ENCODE measurements at places on chromosomes 6 and 20.

DNA sequence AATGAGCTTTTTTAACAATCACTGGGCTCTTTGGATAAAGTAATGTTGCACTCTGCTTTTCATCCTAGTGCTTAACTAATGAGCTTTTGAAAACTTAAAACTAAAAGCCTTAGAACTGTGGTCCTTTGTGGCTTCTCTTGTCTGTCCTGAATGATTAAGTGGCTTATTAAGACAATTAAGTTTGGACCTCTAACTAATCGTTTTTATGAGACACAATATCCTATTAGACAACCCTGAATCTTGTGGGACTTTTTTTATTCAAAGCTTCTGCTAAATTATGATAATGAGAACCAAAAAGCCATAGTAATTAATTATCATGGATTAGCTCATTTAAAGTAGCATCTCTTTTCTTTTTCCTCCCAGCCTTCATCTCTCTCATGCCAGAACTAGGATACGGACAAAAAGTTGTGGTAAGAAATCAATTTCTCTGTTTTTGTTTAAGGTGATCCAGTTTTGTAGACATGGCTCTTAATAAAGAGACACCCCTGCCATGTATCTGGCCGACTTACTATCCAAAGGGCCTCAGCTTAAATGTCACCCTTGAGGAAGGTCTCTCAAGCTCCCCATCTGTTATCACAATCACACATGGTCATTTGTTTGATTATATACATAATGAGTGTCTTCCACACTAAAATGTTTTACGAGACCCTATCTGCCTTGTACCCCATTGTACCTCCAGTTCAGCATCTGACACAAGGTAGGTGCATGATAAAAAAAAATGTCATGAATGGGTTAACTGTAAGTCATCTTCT lies 384.4 kb upstream of the IRAK1BP1 start:
- no peak for DNase-seq

- DNase-seq = no peak
Observed at GRCh38 chr6:163651426-163651825, 236.9 kb downstream of the QKI start.

DNA sequence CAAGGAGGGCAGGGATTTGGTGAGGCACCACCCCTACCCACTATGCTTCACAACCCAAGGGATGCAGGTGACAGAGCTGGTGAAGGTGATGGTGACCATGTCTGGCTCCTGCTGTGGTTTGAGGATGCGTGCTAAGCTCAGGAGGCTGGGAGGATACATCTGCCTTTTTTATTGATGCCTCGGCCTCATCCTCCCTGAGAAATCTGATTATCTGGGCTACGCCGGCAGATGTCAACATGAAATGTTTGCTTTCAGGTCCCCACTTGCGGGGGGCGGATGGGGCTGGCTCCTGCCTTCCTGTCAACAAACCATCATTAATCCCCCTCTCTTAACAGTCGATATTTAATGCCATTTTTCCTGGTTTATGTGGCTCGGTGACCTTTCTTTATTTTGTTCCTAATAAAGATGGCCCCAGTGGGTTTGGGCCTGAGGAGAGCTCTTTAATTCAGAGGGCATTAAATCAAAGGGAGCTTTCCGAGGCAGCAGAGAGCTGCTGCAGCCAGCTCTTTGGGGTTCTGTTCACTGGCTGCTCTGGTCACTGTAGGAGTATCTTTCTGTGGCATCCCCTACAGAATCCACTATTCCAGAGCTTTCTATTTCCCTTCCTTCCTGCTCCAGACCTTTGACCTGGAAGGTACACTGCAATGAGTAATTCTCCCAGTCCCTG lies 33.5 kb upstream of the LRFN2 start:
- no peak for DNase-seq

DNA sequence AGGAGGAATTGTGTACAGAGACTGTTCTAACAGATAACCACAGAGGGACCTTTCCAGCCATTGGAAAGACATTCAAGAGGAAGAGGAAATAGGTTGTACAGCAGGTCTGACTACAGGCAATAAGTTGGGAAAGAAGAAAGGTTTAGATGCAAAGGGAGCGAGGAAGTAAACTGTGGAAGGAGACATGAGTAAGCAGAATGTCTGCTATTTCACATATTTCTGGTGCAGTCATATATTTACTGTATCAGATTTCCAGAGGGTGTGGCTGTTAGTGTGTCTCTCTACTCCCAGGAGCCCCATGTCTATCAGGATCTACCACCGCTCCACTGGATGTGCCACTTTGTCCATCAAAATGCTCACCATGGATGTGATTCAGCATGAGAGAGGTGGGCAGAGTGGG lies 25.9 kb downstream of the MRS2 start:
- peak; percentile 74 for DNase-seq

DNA sequence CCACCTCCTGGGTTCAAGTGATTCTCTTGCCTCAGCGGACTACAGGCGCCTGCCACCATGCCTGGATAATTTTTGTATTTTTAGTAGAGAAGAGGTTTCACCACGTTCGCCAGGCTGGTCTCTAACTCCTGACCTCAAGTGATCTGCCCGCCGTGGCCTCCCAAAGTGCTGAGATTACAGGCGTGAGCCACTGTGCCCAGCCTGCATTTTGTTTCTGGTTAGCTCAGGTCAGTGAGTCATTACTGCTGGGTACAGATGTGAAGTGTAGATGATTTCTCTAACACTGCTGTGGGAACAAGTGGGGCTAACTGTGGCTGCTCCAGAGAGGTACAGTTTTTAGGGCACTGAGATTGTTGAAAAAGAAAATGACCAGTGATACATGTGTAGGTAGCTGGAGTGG lies 188.6 kb downstream of the PRL start:
- no peak for DNase-seq

GRCh38 chr6:71727632-71728294 lies 158.6 kb upstream of the RIMS1 start:
- no peak for DNase-seq

GRCh38 chr6:165615636-165616035 lies 47.4 kb downstream of the PDE10A start:
- no peak for DNase-seq

DNA sequence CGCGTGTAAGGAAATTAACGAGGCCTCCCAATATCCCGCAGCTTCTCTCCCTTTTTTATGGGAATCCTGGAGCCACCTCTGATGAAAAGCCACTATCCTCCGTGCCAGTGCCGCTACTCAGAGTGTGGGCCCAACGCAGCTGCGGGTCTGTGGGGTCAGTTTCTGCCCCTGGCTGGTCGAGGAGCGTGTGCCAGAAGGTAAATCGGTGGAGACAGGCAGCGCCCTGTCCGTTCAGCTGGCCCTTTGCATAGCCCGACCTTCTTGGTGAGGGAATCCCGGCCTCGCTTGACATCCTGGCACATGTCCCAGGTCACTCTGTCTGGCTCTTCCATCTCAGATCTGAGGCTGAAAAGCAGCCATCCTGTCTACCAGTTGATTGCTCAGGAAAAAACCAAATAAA lies 4.6 kb downstream of the THBS2 start:
- no peak for DNase-seq

DNA sequence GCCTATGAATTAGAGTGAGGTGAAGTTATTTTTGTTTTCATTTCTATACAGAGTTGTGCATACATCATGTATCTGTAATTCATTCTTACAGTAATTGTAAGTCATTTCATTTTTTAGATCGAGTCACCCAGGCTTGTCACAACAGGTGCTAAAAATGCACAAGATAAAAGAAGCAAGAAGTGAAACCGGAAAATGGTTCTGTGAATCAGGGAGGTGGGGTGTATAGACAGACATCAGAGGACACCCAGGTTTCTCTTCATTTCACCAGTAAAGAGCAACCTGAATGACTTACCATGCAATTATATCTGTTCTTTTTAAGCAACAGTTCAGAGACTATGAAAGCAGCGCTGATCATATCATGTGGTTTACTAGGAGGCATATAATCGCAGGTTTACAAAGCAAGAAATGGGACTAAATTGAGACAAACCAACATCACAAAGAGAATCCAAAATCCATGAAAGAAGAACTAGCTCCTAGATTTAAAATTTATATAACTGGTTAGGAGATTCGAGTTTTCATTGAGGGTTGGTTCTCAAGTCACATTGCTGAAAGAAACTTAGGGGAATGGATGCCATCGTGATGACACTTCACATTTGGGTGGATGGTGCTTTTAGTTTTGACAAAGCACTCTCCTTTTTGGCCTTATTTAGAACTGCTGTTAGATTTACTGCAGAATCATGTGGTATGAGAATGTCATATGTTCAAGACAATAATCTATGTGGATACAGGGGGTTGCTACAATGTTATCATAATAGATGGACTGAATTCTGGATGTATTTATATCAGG lies 27.9 kb upstream of the TBC1D7 start:
- DNase-seq = peak; percentile 21

GRCh38 chr6:75333676-75334200 lies 49.1 kb upstream of the TMEM30A start:
- no peak for DNase-seq

DNA sequence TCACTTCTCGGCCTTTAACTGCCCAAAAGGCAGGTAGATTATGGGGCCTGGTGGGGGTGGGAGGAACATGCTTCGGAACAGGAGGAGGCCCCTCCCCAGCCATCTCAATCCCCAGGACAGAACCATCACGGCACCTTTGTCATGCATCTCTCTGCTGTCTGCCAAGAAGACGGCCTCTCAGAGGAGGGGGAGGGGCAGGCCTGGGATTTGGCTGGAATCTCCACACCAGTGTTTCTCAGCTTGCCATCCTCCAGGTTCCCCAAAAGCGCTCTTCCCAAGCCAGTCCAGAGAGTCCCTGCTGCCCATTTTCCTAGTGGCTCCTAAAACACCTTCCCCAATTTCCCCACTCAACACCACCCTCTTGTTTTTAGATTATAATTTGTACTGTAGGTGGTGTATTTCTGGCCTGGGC lies 2.5 kb upstream of the POU5F1 start:
- no peak for DNase-seq

GRCh38 chr20:17233626-17234025 lies 6.8 kb downstream of the PCSK2 start:
- DNase-seq = no peak

DNA sequence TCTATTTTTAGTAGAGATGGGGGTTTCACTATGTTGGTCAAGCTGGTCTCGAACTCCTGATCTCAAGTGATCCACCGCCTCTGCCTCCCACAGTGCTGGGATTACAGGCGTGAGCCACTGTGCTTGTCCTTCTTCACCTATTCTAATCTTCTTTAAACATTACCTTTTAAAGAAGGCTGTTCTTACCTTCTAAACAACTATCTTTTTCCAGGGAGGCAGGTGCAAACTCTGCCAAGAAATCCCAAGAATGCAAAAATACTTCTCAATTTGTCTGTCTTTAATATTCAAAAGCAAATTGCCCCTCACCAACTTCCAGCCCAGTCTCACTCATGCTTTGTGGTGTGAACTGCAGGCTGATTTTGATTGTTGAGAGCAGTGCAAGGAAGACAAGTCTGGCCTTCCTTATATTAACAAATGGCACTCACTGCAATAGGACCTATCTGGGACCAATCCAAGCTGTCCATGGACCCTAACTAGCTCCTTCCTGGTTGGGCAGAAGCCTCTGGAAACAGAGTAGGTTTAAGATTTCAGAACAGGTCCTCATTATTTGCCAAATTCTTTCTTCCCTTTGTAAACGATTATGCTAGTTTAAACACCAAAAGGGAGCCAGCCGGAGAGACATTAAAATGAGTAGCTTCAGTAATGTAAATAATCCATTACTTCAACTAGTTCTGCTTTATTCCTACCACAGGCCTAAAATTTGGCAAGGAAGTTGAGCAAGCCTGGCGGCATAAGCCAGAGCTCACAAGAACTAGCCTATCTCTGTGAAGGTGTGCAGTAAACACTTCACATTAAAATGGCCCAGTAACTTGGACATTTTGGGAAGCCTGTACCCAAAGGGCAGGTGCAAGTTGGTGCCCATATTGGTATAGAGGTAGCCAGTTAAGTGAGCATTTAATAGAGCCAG lies 1.6 kb downstream of the SCAND1 start:
- DNase-seq = peak; percentile 5

DNA sequence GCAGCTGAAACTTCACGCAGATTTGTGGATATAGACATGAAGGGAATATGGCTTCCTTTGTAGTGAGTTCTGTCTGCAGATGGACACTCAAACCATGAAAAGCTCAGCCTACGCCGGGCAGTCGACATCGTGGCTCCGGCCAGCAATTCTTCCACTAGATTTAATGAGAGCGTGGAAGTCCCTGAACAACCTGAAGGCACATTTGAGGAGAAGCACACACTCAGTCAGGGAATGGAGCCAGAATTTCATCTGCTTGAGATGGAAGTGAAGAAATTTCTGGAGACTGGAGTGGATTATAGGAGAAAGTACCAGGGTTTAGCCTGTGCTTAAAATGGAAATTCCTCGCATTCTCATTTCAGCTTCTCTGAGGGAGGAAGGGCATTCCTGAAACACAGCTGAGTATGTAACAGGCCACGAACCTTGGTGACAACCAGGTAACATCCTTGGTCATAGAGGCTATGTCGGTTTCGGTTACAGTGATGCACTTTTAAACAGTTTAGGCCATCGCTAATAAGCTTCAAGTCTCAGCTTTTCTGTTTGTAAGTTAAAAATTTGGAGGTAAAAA lies 80.5 kb upstream of the AGPAT4 start:
- no peak for DNase-seq

DNA sequence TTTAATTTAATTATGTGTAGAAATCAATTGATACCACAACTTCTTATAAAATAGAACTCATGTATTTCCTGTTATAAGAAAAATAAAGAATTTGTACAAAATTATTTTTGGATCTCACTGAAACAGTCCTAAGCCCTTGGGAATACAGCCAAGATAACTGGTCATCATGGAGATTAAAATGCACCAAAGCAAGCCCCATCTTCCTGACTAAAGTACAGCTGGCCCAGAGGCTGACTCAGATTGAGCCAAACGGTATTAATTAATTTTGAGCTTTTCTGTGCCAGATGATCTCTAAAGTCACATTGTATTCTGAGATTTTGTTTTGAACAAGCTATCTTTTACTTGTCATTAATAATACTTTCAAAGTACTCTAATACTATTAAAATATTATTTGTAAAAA lies 978.5 kb downstream of the TBC1D32 start:
- peak; percentile 2 for DNase-seq

- no peak for DNase-seq
Observed at GRCh38 chr20:19760371-19760721, 2.3 kb downstream of the RIN2 start.

GRCh38 chr20:23358923-23359593 lies 2.9 kb upstream of the GZF1 start:
- no peak for DNase-seq

- no peak for DNase-seq
Observed at GRCh38 chr6:36358226-36358915, 21.7 kb upstream of the BNIP5 start.

GRCh38 chr6:5786969-5787720 lies 219.6 kb downstream of the NRN1 start:
- no peak for DNase-seq

GRCh38 chr6:124993327-124993726 lies 31.1 kb downstream of the RNF217 start:
- no peak for DNase-seq

- no peak for DNase-seq
Observed at GRCh38 chr20:47677635-47678453, 107.4 kb downstream of the SULF2 start.

Data from HCEC 1CT (cell line).